ENCODE measurements at places on chromosomes 5 and 9. TPM values are rescaled to one million over a fixed set of nuclear protein-coding genes. Genes with fewer than 3 reads are reported as not detected.

The SLC31A2 gene
- 19.3 TPM for total RNA-seq

- H3K4me3 ChIP-seq = no peak overlapping the region
- no peak for DNase-seq
- peaks cover 28% of the 10 kb centered on the region for H3K4me1 ChIP-seq
- no peak overlapping the region for H3K27ac ChIP-seq
These were observed 11.1 kb upstream of the KIF12 start for GRCh38 chr9:114110180-114110579.

- no peaks in the 10 kb centered on the region for H3K36me3 ChIP-seq
- no peak overlapping the region for H3K27ac ChIP-seq
- peaks cover 39% of the 10 kb centered on the region for H3K4me1 ChIP-seq
- no peaks in the 10 kb centered on the region for H3K27me3 ChIP-seq
These were observed 14.7 kb downstream of the SIL1 start for GRCh38 chr5:139183502-139183901.

The GFM2 gene
- total RNA-seq = 56.2 TPM

DNA sequence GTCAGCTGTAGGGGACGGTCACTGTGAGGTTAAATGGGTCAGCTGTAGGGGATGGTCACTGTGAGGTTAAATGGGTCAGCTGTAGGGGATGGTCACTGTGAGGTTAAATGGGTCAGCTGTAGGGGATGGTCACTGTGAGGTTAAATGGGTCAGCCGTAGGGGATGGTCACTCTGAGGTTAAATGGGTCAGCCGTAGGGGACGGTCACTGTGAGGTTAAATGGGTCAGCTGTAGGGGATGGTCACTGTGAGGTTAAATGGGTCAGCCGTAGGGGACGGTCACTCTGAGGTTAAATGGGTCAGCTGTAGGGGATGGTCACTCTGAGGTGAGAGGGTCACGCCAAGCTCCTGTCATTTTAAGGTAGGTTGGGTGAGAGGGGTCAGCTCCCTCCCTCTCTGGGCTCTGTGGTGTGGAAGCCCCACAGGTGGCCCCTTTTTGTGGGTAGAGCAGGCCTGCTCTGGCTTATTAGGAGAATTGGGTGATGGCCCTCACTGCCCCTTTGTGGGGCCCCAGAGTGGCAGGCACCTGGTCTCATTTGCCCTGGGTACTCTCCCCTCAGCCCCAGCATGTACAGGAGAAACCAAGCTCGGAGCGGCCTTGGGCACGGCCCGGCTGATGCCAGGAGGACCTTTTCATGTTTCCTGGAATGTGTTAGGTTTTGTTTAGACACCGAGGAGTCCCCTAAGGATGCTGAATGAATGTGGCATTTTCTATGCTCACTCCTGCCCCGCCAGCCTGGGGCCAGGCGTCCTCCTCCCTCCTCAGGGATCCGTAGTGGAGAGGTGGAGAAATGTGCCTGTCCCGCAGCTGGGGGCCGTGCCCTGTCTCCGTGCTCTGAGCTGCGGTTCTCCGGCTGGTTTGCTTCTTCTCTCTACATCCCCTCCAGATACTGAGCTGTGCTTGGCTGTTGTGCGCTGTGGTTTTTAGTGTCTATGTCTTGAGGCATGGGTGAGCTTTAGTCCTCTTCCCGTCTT is 31.4 kb downstream of the AHRR start:
- H3K4me3 ChIP-seq = no peak overlapping the region
- no peak overlapping the region for H3K27ac ChIP-seq
- H3K27me3 ChIP-seq = no peaks in the 10 kb centered on the region
- no peaks in the 10 kb centered on the region for H3K4me1 ChIP-seq

DNA sequence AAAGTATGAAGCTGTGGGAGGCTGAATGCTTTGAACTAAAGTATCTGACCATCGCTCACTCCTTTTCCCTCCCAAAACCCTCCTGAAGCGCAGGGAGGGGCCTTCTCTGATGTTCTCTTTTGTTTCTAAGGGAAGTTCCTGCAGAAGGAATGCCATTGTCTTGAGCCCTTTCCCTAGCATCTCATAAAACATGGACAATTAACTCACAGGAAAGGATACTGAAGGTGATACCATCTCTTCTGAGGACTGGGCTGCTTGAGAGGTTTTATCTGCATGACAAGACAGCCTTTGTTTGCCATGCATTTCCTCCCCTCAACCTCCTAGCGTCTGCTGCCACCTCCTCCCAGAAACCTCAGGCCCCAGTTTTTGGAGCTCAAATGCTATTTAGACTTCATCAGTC is 4.3 kb upstream of the RMND5B start:
- H3K27me3 ChIP-seq = no peaks in the 10 kb centered on the region
- no peaks in the 10 kb centered on the region for H3K36me3 ChIP-seq
- H3K27ac ChIP-seq = peak overlapping the region; percentile 64
- H3K4me3 ChIP-seq = no peak overlapping the region

All from heart right ventricle (tissue), 16 donors.